ENCODE measurements at places on chromosomes 12 and 14.

- no peak for DNase-seq
These were observed 6.0 kb downstream of the PHETA1 start for GRCh38 chr12:111362687-111363475.

DNA sequence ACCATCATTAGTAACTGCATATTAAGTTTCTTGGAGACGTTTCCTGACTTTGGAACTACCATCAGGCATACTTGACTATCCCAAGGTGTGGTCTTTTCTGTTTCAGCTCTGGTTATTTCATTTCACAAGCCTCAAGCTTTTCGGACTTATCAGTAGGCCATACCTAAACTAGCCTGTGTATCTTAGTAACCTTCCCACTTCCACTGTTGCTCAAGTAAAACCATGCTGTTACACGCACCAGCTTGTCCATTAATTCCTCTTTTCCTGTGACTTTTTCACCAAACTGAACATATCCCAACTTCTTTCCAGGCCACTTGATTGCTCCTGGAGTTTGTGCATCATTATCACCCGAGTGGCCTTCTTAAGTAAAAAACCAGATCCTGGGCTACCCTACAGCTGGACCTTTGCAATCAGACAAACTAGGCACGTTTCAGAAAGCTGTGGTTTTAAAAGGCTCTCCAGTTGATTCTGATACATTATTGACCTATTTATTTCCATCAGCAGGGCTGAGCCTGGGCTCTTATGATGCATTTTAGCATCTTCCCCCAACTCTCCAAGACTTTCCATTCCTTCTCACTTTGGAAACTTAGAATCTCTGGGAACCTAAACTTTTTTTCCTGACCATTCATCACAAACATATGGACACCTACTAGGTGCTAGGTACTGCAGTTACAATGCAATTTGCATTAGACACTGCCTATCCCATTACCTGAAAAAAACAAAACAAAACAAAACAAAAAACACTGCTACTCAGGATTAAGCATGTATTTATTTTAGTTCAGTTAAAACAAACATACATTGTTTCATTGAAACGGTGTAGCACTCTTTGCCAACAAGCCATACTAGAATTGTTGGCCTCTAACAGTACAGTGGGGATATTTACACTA, 14.9 kb downstream of the SLC38A2 start:
- no peak for DNase-seq

GRCh38 chr12:131420867-131421447, 289.9 kb upstream of the SFSWAP start:
- no peak for DNase-seq

GRCh38 chr14:23240661-23241060, 2.9 kb downstream of the RNF212B start:
- DNase-seq: no peak

- DNase-seq: no peak
These were observed 4.8 kb downstream of the SLC8A3 start for GRCh38 chr14:70183991-70184390.

DNA sequence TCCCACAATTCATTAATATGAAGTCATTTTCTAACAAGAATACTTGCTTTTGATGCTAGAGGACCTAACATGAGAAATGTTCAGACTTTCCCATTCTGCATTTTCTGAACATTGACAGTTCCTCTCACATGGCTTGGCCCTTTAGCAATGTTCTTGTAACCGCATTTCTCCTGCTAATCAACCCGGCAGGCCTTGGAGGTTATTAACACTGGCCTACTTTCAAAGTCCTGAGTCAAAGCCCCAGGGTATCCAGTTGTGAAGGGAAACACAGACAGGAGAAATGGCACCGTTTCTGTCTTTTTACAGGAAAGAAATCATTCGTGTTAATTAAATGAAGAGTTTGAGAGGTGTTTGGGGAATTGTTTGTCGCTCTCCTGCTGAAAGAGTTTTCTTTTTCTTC, 446.5 kb upstream of the MIS18BP1 start:
- DNase-seq: no peak

DNA sequence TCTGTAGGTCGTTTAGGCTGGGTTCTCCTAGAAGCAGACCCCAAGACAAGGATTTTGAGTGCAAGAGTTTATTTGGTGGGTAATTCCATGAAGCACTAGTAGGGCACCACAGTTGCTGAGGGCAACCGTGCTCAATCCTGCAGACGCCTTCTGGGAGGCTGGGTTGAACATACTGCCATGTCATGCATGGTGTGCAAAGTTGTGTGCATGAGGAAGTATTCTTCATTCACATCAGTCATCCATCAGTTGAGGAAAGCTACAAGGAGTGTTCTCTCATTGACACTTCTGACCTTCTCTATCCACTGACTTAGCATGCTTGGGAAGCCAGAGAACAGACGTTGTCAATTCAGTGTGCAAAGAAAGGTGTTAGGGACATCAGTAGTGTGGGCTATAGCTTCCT, 179.2 kb downstream of the PTPN11 start:
- DNase-seq: no peak

- DNase-seq: no peak
These were observed 49.0 kb upstream of the TMEM263 start for GRCh38 chr12:106906715-106907114.

DNA sequence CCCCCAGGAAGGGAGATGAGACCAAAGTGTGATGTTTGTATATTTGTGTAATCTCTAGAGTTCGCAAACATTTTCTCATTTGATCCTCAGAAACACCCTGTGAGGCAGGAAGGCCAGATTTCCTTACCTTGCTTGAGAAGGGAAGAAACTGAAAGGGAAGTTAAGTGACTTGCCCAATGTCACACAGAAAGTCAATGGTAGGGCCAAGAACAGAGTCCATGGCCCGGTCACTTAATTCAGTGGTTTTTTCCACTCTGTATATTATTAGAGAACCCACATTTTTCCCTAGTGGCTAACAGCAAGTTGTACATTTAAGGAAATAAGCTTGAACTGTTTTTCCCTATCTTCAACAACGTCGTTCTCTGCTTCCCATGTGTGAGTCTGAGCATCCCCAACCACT, 25.6 kb upstream of the CHPT1 start:
- no peak for DNase-seq

GRCh38 chr12:54606556-54606955, 18.1 kb upstream of the PPP1R1A start:
- no peak for DNase-seq

DNA sequence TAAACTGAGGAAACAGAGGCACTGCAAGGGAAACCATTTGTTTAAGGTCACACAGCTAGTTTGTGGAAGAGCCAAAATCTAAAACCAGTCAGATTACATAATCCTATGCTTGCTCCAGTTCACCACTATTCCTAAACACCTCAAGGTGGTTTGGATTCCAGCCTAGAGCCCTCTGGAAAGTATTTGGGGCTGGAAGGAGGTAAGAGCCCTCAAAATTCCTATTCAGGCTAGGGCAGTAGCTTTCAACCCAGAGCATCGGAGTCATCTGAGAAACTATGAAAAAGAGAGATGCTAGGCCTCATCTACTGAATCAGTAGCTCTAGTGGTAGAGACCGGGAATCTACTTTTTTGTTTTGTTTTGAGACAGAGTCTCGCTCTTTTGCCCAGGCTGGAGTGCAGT, 16.0 kb upstream of the SPPL3 start:
- DNase-seq: no peak

DNA sequence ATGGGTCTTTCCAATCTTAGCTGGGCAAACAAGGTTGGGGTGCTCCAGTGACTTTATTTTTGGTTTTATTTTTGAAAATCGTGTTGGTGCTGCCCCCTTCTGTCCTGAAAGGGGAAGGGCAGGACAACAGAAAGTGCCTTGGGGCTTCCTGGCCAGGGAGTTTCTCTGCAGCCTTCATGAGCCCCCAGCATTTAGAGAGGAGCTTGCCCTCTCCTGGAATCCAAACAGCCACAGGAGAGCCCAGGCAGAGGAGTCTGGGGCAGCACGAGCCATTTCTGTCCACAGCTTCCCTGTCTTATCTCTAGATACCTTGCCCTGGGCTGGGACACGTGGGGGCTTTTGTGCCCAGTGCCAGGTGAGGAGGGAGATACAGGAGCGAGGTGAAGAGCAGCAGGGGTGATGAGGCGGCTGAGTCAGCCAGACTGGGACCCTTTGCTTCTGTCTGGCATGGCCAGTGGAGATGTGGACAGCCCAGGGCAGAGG, 4.4 kb upstream of the C1RL start:
- DNase-seq: no peak

- DNase-seq: no peak
These were observed 50.3 kb downstream of the NOC4L start for GRCh38 chr12:132194556-132194955.

- no peak for DNase-seq
These were observed 39.0 kb downstream of the DCAF4 start for GRCh38 chr14:72965249-72965648.

GRCh38 chr14:67900231-67900630, 80.7 kb downstream of the RAD51B start:
- no peak for DNase-seq

DNA sequence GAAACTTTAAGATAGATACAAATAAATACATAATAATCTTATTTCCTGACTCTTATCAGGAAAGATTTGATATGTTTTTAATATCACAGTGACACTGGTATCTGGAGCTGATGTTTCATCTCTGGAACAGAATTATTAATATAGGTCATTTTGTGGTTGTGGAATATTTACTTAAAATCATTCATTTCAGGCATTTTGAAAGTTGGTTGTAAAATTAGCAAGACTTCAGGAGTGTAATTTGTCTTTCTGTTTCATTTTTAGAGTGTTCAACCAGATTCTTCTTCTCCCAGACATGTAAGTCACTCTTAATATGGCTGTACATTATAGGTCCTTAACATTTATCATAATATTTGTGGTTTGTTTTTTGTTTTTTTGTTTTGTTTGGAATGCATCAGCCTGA, 115.7 kb downstream of the PCNX1 start:
- no peak for DNase-seq

DNA sequence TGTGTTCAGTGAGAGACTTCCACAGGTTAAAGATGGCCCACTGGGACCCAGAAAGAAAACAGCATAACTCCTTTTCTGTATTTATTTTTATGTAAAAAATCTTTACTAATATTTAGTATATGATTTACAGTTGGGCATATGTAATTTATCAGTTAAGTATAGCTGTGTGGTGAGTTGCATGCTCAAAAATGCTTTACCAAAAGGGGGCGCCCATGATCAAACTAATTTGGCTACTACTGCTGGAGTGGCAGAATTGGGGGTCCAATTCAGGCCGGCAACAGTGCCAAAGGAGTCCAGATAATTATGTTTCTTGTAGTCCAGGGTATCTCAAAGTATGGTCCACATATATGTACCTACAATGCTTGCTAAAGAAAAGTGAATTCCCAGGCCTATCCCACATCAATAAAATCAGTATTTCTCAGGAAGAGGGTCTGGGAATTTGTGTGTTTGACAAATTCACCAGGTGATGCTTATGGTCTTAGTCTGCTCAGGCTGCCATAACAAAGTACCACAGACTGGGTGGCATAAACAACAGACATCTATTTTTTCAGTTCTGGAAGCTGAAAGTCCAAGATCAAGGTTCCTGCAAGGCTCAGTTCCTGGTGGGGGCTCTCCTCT, 152.0 kb downstream of the KTN1 start:
- no peak for DNase-seq

DNA sequence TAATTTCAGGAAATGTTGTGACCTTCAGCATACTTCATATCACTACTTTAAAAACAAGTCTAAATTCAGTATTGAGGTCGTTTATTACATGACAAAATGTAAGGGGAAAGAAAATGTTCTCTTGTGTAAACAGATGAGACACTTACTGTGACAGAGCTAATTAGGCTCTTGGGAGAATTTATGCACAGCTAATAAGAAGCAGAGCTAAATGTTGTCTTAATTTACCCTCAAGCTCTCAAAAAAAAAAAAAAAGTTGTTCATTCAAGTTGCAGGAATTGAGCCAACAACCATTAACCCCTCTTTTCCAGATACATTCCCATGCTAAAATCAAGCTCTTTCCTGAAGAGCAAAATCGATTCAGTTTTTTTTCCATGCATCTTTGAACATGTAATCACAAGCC, 1419.4 kb downstream of the FSCB start:
- DNase-seq: peak; percentile 16

DNA sequence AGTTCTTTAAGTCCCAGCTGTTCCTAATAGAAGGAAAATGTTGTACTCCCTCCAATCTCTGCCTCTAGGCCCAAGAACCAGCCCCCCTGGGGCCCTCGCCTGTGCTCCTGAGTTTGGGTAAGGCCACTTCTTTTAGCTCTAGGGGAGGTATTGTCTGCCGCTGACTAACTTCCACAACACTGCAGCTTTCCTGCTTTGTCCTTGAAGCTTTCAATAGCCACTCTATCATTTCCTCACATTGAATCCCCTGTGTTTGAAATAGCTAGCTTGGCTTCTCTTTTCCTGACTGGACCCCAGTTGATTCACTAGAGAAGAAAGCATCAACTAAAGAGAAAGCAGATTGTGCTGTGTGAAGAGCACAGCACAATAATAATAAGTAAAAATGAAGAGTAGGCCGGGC, 28.8 kb downstream of the KRT80 start:
- DNase-seq: no peak

- DNase-seq: no peak
These were observed 164.3 kb downstream of the GRIP1 start for GRCh38 chr12:66514581-66514980.

Measured in DMS153 (cell line).